ENCODE measurements at places on chromosomes 13 and 19.
A peak's percentile ranks its signal among the peaks of the same experiment; 100 is the strongest.

GRCh38 chr13:114097893-114098688 is 34.3 kb downstream of the RASA3 start:
- peak; percentile 58 for DNase-seq

GRCh38 chr13:92463134-92463533 is 763.5 kb upstream of the GPC6 start:
- DNase-seq: no peak

- DNase-seq: no peak
These were observed 539 bp downstream of the ZNF554 start for GRCh38 chr19:2820112-2820702.

GRCh38 chr13:53198017-53198416 is 169.4 kb downstream of the OLFM4 start:
- DNase-seq: no peak

DNA sequence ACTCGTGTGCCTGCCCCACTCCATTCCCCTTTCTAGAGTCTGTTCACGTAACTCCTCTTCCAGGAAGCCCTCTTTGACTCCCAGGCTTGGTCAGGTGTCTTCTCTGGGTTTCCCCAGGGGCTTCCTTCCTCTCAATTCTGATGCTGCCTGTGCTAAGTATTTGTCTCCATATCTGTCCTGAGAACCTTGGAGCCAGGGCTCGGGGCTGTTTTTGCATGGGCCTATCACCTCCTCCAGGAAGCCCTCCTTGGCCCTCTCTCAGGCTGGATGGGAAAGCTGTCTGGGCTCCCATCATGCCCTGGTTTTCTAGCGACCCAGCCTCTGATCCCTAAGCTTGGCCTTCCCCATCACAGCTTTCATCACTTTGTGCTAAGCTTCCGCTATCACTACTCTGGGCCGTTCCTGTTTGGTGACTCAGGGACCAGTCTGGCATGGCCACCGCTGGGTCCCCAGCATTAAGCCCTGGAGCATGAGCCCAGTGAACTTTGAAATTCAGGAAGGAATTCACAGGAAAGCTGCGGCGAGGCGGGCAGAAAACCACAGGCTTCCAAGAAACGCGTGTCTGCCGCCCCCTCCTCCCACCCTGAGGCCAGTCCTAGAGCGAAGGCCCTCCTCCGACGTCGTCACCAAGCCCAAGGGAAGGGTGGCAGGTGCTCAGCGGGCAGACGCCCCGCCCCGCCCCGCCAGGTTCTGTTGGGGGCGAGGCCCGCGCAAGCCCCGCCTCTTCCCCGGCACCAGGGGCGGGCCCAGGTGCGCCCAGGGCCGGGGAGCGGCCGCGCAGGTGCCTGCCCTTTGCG is 486 bp upstream of the SPINT2 start:
- no peak for DNase-seq

DNA sequence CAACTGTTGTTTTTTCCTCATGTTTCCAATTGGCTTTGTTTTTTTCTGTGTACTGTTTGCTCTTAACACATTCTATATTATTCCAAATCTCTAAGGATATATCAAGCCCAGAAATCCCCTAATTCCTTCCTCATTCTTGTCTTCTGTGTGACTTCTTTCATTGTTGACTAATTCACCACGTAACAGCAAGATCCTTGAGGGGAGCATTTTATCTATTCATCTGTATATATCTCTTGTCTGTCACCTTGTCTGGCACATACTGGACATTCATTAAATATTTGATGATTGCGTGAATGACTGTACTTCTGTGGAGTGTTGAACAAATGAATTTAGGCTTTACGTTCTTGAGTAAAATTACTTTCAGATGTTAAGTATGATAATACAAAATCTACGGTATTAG is 44.8 kb upstream of the OLFM4 start:
- no peak for DNase-seq
